Activated CD8-positive, alpha-beta T cell treated with anti-CD3 and anti-CD28 coated beads, Interleukin-2, amount 10 ng/mL, durations not matched to agents 7 days and 5 days (primary cell): ENCODE measurements at places on chromosomes 1 and 21. TPM values are rescaled to one million over a fixed set of nuclear protein-coding genes. Genes with fewer than 3 reads are reported as not detected.

DNA sequence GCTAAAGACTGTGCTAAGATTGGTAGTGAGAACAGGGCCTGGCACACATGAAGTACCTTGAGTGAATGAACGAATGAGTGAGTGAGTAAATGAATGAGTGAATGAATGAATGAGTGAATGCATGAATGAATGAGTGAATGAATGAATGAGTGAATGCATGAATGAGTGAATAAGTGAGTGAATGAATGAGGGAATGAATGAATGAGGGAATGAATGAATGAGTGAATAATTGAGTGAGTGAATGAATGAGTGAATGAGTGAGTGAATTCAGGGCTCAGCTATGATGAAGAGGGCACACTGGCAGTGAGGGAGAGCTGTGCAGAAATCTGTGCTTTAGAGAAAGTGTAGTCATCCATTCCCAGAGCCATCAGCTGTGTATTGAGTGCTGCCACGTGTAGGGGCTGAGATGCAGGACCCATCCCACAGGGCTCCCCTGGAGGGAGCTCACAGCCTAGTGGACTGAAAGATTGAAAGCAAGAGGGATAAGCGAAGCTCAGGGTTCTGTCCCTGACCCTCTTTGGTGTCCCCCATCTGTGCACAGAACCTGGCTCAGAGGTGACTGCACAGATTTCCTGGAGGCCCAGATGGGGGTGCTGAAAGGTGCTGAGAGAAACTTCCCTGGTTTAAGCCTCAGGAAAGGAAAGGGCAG is 217.9 kb upstream of the VAMP3 start:
- no peaks in the 10 kb centered on the region for H3K36me3 ChIP-seq
- no peak for DNase-seq
- no peak overlapping the region for H3K4me3 ChIP-seq
- H3K27me3 ChIP-seq = peaks cover 11% of the 10 kb centered on the region
- no peak overlapping the region for H3K27ac ChIP-seq

Gene FCRL4
- not detected for total RNA-seq

Gene CCDC24
- 1.3 TPM for total RNA-seq

DNA sequence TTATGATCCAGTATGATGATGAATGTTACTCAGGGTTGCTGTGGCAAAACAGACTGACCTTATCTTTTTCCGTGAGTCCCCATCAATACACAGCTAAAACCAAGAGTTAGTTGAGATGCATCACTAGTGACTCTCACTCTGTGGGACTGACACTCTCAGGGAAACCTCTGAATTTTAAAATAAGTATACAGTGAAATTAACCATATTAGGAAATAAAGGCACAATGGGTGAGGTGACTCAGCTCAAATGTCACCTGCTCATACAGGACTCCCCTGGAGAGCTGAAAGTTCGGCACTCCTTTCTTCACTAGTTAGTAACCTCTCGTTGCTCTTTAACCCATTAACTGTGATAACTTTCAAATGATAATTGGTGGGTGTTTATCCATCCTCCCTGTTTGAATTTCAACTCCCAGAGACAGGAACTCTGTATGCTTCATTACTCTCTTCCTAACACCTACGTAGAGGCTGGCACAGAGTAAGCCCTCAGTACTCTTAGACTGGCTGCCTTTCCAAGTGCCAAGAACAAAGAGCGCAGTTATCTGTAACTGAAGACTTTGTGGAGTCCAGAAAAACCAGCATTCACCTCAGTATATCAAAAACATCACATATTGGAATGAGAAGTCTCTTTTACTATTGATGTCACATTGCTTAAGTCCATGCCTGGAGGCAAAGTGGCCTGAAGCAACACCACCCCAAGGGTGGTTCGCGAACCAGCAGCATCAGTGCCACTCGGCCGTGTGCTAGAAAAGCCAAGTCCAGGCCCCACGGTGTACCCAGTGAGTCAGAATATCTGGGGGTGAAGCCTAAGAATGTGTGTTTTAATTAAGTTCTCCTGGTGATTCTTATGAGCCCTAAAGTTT is 91.1 kb downstream of the NIBAN1 start:
- peaks cover 4% of the 10 kb centered on the region for H3K27me3 ChIP-seq
- H3K4me1 ChIP-seq = peaks cover 5% of the 10 kb centered on the region
- no peak overlapping the region for H3K4me3 ChIP-seq
- DNase-seq = no peak
- peaks cover 30% of the 10 kb centered on the region for H3K36me3 ChIP-seq

Gene DNAJC28
- total RNA-seq = 0.73 TPM

Gene SLC5A9
- total RNA-seq = not detected

Gene TLR5
- 0.32 TPM for total RNA-seq
